ELR (cell line): ENCODE measurements at places on chromosomes 5 and 9.

GRCh38 chr9:123225995-123226394 lies 42.4 kb downstream of the STRBP start:
- DNase-seq: peak; percentile 76

DNA sequence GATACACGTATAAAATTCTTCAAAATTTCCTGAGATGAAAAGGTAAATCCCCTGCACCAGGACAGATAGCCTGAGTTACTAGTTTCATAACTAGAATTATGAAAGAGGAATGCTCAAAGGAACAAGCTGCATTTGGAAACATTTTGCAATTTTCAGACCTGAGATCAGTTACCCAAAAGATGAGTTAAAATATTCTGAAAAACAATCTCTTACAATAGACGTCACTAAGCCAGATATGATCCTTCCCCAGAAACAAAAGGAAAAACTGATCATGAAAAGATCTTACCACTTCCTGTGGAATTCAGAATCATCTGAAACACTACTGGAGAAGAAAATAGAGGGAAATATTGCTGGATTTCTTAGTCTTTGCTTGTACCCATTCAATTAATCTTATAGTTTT lies 204.7 kb downstream of the ARRDC3 start:
- peak; percentile 32 for DNase-seq

- DNase-seq: no peak
These were observed 24.0 kb upstream of the SLC12A7 start for GRCh38 chr5:1135696-1136525.

DNA sequence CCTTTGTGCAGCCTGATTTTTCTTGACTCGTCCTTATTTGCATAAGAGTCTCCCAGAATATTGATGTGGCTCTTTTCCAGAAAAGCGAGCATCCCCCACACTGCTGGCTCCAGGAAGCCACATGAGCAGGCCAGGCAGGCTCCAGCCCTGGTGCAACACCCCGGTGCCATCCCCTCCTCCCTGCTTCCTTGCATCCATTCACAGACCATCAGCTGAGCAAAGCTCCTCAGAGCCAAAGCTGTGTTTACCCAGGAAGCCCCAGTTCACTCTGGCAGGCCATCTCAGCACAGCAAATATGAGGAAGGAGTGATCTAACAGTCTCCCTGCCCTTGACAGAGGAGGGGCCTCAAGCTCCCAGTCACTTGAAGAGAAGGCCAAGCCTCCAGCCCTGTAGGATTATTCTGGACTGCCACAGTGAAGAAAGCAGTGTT lies 34.4 kb downstream of the INSYN2B start:
- peak; percentile 65 for DNase-seq

GRCh38 chr5:4295663-4296339 lies 700.2 kb downstream of the IRX1 start:
- no peak for DNase-seq

DNA sequence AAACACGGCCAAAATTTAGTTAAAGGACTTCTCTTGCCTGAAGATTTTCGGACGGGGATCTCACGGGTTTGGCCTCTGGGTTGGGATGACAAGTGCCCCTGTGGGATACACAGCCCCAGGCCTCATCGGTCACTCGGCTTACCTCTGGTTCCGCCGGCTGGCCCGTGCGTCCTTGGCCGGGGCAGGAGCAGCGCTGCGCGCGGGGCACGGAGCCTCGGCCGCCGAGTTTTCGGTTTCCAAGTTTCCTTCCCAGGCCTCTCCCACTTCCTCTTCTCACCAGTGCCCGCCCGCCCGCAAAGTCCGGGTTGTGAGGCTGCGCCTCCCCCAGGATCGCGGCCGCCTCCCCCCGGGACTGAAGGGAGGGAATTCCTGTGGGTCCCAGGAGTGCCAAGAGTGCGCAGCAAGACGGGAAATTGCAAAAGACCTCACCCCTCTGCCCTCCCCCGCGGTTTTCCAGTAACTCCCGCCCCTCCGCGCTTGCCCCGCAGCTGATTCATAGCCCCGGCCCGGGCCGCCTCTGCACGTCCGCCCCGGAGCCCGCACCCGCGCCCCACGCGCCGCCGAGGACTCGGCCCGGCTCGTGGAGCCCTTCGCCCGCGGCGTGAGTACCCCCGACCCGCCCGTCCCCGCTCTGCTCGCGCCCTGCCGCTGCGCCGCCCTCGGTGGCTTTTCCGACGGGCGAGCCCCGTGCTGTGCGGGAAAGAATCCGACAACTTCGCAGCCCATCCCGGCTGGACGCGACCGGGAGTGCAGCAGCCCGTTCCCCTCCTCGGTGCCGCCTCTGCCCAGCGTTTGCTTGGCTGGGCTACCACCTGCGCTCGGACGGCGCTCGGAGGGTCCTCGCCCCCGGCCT lies at the start of gene OSMR:
TSS of gene OSMR (plus strand) at position 487 of the 853 bp plus-strand sequence. CDS start 23,033 bp downstream, outside the sequence.
- DNase-seq: peak; percentile 99

- no peak for DNase-seq
These were observed 3.2 kb downstream of the SH3RF2 start for GRCh38 chr5:145939540-145940065.

- DNase-seq: no peak
These were observed 211.2 kb downstream of the GADD45G start for GRCh38 chr9:89815903-89816573.

DNA sequence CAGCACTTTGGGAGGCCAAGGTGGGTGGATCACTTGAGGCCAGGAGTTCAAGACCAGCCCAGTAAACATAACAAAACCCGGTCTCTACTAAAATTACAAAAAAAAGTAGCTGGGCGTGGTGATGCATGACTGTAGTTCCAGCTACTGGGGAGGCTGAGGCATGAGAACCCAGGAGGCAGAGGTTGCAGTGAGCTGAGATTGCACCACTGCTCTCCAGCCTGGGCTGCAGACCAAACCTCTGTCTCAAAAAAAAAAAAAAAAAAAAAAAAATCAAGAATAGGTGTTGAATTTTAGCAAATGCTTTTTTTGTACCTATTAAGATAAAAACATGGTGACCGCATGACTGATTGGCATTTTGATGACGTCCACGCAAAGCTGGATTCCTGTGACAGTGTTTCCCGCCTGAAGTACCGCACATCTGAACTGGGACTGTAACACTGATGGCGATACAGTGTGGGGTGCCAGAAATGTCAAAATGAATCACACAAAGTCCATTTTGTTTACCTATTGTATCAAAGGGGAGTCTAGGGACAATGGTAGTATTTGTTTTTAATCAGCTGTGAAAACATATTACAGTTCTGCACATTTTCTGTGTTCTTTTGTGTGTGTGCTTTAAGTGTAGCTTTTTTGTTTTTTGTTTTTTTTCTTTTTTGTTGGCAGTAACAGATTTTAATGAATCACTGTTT lies 23.2 kb upstream of the TBC1D9B start:
- no peak for DNase-seq

DNA sequence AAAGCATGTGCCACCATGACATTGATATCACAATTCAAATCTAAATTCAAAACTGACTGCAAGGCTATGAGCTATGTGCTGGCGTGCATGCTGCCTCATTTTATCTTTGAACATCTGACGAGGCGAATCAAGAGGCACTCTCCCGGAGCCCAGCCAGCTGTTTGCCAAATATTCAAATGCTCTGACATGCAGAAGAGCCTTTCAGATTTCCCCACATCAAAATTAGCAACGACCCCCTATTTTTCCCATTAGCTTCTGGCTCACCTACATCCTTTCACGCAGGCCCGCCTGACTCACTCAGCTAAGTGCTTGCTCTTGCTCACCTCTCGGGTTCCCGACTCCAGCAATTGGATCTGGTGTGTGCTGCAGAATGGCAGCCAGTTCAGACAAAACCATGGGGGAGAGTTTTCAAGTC lies 159.0 kb downstream of the NR2F1-AS1 start:
- no peak for DNase-seq
